ENCODE measurements at places on chromosomes 12 and 14. TPM values are rescaled to one million over a fixed set of nuclear protein-coding genes. Genes with fewer than 3 reads are reported as not detected.

The MSI1 gene
- total RNA-seq, result 10.7 TPM

The CLEC2A gene
- total RNA-seq, result 0.17 TPM

The EGLN3 gene
- total RNA-seq, result 25.1 TPM

The CMKLR1 gene
- 7.2 TPM for total RNA-seq

The SIX4 gene
- 10.9 TPM for total RNA-seq

The GPRC5D gene
- total RNA-seq, result not detected

The DNAJC22 gene
- total RNA-seq, result 2.2 TPM

The LPAR5 gene
- total RNA-seq, result 3.5 TPM

The CMA1 gene
- not detected for total RNA-seq

The IAPP gene
- not detected for total RNA-seq

The KRT73 gene
- 0.10 TPM for total RNA-seq

The CCDC60 gene
- total RNA-seq, result 0.50 TPM

The TMPRSS12 gene
- not detected for total RNA-seq

DNA sequence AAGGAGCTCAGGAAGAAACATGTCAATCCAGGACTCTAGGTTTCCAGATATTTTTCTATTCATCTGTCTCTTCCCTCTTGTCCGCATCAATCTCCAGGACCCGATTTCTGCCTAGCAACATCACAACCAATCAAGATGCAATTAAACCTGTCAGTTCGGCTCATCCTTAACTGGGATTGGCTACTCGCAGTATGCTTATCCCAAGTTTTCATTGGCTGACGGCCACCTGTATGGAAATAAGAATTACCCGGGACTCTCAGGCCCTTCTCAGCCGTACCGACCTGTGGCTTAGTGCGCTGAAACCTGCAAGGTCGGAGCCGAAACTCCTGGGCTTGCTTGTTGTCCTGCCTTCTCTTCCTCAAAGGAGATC, 20.4 kb upstream of the ATP5MC2 start:
- peak; percentile 84 for DNase-seq

- DNase-seq, result no peak
Measured at GRCh38 chr12:107518868-107519267, 166.7 kb upstream of the PWP1 start.

DNA sequence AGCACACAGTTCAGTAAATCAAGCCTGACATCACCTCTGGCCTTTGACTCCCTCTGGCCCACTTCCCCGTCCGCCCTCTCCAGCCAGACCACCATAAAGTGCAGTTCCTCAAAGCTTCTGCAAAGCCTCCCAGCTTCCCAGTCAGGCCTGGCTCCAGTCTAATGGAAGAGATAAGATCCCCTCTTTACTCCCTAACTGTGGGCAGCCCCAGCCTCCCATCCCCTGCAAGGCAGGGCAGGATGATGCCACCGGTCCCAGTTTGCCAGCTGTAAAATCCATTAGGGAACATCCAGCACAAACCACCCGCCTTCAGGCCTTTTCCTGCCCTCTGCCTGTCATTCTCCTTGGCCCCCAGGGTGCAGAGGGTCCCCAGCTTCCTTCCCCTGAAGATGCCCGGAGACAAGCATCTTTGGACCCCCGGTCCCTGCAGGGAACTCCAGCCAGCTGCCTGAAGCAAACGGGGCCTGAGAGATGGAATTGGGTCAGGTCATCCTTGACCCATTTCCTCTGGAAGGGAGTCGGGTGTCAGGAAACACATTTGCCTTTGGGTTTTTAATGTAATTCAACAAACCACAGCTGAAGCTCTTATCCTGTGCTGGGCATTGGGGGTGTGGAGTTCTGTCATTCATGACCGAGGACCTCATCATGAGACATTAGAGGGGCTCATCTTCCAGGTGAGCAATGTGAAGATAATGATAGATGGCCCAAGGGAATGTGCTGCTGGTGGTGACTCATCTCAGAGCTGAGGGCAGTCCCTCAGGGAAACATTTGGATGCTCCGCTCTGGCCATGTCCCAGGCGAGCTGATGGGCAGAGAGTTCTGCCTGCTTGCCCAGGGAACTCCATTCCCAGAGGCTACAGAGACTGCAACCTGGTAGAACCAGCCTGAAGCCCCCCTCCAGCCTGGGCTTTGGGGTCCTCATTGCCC, 93.8 kb upstream of the CLMN start:
- no peak for DNase-seq

GRCh38 chr14:64857979-64858744, 21.5 kb downstream of the SPTB start:
- DNase-seq, result no peak

GRCh38 chr12:5783289-5783920, 161.7 kb downstream of the ANO2 start:
- DNase-seq, result no peak

- no peak for DNase-seq
Measured at GRCh38 chr12:72209086-72209485, 63.1 kb upstream of the TRHDE start.

DNA sequence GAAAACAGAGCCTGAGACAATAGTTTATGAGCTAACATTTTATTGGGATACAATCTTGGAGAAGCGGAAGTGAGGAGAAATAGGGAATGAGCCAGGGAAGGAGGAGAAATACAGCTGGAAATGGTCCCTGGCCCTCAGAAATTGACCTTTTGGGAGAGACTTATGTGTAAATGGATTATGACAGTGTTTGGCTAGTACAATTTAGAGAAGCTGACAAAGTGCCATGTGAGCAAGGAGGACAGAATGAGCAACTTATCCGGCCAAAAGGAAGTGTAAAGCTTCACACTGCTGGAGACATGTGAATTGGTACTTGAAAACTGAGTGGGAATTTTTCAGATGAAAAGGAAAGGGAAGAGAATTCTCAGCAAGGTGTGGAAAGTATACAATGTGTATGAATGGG, 2.9 kb downstream of the GLIPR1 start:
- DNase-seq, result no peak

- DNase-seq, result no peak
Measured at GRCh38 chr12:63348556-63348955, 197.6 kb upstream of the AVPR1A start.

GRCh38 chr14:32820181-32820580, 118.5 kb upstream of the NPAS3 start:
- no peak for DNase-seq

- DNase-seq, result no peak
Measured at GRCh38 chr12:103956509-103957027, 9.1 kb upstream of the TDG start.

- no peak for DNase-seq
Measured at GRCh38 chr14:97709552-97709951, 912.4 kb downstream of the VRK1 start.

DNA sequence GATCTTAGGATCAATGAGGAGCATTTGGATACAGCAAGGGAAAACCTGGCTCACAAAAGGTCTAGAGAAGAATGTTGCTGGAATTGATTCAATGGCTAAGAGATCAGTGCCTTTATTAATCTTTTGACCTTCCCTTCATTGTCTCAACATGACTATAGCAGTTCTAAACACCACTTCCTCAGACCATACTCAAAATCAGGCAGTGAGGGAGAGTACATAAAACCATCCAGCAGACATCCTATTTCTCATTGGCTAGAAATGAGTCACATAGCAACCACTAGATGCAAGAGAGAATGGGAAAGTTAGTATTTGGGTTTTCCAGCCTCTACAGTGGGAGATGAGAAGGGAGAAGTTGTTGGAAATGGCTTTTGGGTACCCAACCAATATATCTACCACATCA, 151.4 kb upstream of the NUDT4 start:
- no peak for DNase-seq

GRCh38 chr12:117850048-117850447, 118.7 kb downstream of the KSR2 start:
- DNase-seq, result peak; percentile 66

DNA sequence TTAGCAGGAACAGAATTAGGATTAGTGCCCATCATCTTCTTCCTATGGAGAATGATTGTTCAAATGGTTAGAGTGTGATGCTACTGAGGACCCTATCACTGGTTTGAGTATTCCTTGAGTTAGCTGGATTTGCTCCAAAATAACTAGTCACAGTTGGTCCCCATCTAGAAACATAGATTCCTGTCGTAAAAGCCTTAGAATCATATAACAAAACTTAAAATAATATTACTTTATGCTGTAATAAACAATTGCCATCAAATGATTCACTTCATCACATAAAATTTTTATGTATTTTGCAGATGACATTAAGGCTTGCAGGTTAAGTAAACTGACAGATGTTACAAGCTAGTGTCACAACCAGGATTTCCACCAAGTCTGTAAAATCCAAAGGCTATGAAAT, 209.8 kb downstream of the CCER1 start:
- DNase-seq, result no peak

GRCh38 chr14:70000601-70001000, 121.4 kb downstream of the SMOC1 start:
- no peak for DNase-seq

DNA sequence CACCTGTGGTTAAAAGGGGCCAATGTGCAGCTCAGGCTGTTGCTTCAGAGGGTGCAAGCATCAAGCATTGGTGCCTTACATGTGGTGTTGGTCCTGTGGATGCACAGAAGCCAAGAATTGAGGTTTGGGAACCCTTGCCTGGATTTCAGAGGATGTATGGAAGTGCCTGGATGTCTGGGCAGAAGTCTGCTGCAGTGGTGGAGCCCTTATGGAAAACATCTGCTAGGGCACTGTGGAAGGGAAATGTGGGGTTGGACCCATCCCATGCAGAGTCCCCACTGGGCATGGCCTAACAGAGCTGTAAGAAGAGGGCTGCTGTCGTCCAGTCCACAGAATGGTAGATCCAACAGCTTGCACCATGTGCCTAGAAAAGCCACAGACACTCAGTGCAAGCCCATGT, 36.6 kb downstream of the PCNX1 start:
- DNase-seq, result no peak

GRCh38 chr12:85516667-85517325, 236.8 kb downstream of the ALX1 start:
- no peak for DNase-seq

GRCh38 chr12:77392467-77393088, 327.2 kb upstream of the E2F7 start:
- no peak for DNase-seq

DNA sequence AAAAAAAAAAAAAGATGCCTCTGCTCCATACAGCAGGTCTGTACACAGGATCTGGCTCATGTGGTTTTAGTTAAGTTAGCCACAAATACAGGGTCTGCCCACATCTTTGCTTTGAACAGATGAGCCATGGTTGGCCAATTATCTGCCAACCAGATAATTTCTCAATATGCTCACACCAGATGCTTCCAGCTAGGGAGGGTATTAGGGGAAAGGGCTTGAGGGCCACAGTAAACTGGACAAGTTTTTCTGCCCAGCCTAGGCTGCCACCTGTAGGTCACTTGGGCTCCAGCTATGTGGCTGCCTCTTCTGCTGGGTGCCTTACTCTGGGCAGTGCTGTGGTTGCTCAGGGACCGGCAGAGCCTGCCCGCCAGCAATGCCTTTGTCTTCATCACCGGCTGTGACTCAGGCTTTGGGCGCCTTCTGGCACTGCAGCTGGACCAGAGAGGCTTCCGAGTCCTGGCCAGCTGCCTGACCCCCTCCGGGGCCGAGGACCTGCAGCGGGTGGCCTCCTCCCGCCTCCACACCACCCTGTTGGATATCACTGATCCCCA, 776 bp downstream of the RDH5 start:
- DNase-seq, result no peak

- DNase-seq, result no peak
Measured at GRCh38 chr14:37047996-37048395, 124.4 kb downstream of the SLC25A21 start.

- DNase-seq, result no peak
Measured at GRCh38 chr12:107366322-107366721, 273.0 kb upstream of the CRY1 start.

DNA sequence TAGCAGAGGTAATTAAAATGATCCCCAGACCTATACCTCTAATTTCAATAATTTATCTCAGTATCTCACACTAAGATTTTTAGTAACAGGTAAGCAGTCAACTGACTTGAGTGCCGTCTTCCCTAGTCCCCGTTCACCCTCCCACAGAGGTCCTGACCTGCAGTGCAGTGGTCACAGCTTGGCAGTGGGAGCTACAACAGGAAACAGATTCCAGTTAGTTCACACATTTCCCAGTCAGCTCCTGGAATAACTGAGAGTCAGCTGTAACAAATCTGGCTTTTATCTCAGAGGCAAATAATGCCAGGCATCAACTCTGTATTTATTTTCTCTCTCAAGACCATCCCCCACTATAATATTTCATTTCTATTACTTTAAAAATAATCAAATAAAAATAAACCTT, 308.2 kb downstream of the ATP23 start:
- no peak for DNase-seq

DNA sequence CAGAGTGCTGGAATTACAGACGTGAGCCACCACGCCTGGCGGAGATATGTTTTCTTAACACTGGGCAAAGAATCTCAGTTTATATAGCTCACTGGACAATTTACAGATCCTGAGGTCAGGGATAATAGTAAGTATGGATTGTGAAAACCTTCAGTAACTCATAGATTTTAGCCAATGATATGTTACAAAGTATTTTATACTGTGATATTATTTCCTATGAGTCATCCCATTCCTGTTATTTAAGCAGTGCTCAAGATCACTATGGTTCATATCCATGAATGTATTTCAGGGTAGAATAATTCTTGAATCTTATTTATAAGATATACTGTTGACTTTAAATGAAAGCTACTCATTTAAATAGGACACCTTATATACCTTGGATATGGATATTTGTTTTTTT, 107.2 kb downstream of the RAD51B start:
- DNase-seq, result no peak

GRCh38 chr12:6376079-6376869, 911 bp upstream of the SCNN1A start:
- no peak for DNase-seq

DNA sequence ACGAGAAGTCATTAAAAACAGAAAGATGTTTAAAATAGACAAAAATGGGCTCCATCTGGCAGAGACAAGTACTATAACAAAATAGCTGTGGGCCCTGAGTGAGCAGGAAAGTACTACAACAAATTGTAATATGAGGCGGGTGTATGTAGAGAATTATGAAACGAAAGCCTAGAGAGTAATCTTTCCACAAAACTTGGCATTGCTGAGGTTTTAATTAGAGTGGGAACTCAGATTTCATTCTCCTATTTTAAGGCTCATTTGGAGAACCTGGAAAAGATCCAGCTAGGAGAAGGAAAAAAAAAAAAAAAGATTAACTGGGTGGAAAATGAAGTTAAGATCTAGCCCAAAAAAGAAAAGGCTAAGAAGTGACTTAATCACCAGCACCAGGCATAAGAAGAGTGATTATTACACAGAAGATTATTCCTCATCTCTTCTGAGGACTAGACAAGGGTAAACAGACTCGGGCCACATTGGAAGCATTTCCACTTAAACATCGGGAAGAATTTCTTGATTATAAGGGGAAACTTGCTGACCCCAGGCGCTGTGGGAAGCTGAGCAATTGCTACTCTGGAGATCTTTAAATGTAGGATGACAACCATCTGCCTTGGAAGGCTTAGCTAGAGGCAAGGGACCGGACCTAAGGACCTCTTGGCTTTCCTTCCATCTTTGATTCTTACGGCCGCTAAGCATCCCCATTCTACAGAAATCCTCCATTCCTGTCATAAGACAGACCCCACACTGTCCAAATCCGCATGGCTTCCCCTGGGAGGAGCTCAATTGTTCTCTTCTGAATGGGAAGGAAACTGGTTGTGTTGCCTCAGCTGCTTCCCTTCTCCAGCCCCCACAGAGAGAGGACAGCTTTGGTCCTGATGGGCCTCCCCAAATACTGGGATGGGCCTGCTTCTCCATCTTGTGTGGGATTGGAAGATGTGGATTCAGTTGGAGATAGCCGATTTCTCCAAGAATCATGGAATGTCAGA, 40.6 kb downstream of the IGF1 start:
- peak; percentile 35 for DNase-seq
